Vagina (tissue), 2 donors: ENCODE measurements at places on chromosomes 6 and 20. TPM values are rescaled to one million over a fixed set of nuclear protein-coding genes. Genes with fewer than 3 reads are reported as not detected.

SAMD10 gene
- total RNA-seq = 11.8 TPM

DNA sequence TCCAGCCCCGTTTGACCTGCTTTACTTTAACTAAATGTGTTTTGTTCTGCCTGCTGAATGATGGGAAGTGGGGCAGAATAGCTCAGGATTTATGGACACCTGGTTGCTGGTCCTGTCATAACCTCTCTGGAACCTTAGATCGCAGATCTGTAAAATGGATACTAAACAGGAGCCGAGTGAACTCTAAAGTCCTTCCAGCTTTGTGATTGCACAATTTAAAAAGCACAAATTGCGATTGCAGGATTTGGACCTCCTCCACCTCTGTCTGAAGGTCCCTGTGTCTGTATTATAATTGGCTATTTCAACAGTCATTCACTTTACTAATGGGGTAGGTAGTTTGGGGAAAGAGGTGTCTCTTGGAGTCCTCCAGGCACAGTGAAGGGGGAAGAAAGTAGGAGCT lies 220.4 kb downstream of the LY86 start:
- H3K4me3 ChIP-seq = no peak overlapping the region
- H3K27me3 ChIP-seq = no peaks in the 10 kb centered on the region
- H3K36me3 ChIP-seq = no peaks in the 10 kb centered on the region
- H3K27ac ChIP-seq = no peak overlapping the region
- H3K4me1 ChIP-seq = peaks cover 7% of the 10 kb centered on the region

DNA sequence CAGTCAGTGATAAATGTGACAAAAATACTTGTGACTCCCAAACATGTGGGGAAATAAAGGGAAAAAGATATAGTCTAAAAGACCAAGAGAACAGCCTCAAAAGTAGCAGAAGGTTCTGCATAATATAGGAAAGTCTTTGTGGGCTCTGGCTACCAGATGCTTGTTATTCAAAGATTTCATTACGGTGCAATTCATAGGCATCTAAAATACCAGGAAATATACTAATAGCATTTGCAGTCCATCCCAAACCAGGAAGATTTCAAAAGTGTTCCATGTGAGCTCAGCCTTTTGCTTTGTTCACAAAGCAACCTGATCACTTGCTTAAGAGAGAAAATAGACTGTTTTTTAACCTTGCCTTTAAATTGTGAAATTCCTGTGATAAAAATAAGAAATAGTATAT lies 506.7 kb upstream of the MARCKS start:
- H3K4me1 ChIP-seq = peaks cover 21% of the 10 kb centered on the region
- no peak overlapping the region for H3K4me3 ChIP-seq
- no peaks in the 10 kb centered on the region for H3K27me3 ChIP-seq
- H3K27ac ChIP-seq = no peak overlapping the region
- no peak for DNase-seq
- no peaks in the 10 kb centered on the region for H3K36me3 ChIP-seq

DNA sequence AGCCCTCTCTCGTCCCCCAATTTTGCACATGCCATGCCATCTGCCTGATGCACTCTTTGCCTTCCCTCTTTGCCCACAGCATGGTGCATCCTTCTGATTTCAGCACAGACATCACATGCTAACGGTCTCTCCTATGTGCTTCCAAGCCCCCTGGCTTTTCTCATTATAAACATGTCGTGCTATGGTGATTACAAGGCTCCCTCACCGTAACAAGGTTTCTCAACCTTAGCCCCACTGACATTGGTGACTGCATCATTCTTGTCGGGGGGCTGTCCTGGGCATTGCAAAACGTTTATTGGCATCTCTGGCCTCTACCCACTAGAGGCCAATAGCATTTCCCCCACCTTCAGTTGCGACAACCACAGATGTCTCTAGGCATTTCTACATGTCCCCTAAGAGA lies 187.2 kb downstream of the TFAP2C start:
- no peaks in the 10 kb centered on the region for H3K27me3 ChIP-seq
- DNase-seq = no peak
- no peak overlapping the region for H3K4me3 ChIP-seq
- H3K4me1 ChIP-seq = no peaks in the 10 kb centered on the region

DNA sequence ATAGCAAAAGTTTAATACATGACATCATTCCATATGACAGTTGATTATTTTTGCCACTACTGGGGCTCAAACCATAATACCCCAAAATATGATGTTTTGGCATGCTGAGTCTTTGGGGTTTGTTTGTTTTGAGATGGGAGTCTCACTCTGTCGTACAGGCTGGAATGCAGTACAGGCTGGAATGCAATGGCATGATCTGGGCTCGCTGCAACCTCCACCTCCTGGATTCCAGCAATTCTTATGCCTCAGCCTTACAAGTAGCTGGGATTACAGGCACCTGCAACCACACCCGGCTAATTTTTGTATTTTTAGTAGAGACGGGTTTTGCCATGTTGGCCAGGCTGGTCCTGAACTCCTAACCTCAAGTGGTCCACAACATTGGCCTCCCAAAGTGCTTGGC lies 1.3 kb upstream of the MRS2 start:
- no peaks in the 10 kb centered on the region for H3K36me3 ChIP-seq
- DNase-seq = no peak
- H3K4me1 ChIP-seq = peaks cover 14% of the 10 kb centered on the region
- no peak overlapping the region for H3K4me3 ChIP-seq
- H3K27ac ChIP-seq = no peak overlapping the region

DNA sequence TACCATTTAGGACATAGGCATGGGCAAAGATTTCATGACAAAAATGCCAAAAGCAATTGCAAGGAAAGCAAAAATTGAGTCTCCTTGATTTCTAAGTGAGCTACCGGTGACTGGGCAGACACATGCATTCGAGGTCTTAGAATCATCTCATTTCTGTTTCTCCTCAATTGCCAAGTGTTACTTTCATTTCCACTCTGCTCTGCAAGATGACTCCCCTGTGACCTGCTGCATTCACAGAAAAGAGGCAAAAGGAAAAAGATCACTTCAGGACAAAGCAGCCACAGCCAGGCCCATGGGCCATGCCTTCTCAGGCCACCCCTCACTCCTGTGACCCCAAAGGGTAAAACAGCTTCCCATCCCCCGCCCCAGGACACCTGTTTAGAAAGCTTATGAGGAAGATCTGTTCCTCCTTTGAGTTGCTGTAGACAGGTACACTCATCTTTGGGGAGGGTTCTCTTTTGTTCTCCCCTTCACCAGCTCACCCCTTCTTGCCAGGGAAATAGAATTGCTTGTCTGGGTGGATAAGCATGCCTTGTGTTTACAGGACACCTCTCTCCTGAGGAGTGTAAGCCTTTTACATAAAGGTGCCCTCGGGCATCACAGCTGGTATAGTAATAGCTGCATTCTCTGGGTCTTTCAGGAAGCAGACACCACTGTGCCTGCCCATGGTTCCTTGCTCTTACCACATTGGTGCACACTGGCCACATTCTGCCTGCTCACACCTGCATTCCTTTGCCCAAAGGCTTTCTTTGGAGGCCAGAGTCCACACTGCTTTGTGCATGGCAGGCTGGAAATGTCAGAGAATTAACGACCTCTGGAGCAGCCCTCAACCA lies 105.0 kb downstream of the SLC24A3 start:
- no peaks in the 10 kb centered on the region for H3K27me3 ChIP-seq
- H3K4me3 ChIP-seq = no peak overlapping the region
- no peaks in the 10 kb centered on the region for H3K4me1 ChIP-seq
- no peaks in the 10 kb centered on the region for H3K36me3 ChIP-seq
- no peak overlapping the region for H3K27ac ChIP-seq
- DNase-seq = no peak

DNA sequence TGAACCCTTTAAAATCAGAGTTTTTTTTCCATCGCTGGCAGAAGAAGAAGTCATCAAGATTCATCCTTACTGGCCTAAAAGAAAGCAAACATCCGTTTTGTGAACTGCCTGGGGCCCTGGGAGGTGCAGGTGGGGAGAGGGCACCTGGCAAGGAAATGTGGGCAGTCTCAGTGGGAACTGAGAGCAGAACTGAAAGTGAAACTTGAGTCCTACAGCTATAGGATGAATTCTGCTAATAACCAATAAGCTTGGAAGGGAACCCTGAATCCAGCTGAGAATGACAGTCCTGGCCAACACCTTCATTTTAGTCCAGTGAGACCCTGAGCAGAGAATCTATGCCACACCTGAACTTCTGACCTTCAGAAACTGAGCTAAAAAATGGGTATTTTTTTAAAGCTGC lies 130.1 kb upstream of the ASCC3 start:
- no peak for DNase-seq
- H3K27me3 ChIP-seq = no peaks in the 10 kb centered on the region
- no peaks in the 10 kb centered on the region for H3K4me1 ChIP-seq

DNA sequence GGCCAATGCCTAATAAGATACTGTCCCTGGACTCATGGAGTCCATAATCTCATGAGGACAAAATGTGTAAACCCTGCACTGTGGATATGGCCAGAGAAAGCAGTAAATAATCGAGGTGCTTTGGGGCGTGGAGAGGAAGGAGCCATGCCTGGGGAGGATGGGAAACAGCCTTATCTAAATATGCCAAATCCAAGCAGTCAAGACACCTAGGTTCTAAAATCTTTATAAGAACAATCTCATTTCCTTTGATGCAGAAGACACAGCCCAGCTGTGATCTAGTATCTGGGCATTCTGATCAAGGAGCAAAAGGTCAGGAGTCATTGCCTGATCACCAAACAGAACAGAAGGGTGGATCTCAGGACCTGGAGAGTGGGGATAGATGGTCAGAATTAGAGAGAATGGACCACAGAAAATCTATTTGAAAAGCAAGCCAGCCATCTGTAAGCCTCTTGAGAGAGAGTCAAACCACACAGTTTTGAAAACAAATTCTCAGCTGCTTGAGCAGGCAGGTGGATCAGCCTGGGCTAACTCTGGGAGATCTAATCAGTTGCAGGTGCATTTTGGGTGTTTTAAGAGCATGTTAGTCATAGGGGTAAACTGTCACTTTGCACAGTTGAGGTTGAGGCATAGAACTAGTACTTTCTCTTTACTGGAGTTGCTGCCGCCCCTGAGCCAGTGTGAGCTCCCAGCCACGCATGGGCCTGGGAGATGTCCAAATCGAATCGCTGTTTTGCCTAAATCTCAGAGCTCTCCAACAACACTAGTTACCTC lies 130.8 kb upstream of the TNFAIP3 start:
- peaks cover 16% of the 10 kb centered on the region for H3K4me1 ChIP-seq
- no peak overlapping the region for H3K4me3 ChIP-seq
- no peak overlapping the region for H3K27ac ChIP-seq
- no peak for DNase-seq

DNA sequence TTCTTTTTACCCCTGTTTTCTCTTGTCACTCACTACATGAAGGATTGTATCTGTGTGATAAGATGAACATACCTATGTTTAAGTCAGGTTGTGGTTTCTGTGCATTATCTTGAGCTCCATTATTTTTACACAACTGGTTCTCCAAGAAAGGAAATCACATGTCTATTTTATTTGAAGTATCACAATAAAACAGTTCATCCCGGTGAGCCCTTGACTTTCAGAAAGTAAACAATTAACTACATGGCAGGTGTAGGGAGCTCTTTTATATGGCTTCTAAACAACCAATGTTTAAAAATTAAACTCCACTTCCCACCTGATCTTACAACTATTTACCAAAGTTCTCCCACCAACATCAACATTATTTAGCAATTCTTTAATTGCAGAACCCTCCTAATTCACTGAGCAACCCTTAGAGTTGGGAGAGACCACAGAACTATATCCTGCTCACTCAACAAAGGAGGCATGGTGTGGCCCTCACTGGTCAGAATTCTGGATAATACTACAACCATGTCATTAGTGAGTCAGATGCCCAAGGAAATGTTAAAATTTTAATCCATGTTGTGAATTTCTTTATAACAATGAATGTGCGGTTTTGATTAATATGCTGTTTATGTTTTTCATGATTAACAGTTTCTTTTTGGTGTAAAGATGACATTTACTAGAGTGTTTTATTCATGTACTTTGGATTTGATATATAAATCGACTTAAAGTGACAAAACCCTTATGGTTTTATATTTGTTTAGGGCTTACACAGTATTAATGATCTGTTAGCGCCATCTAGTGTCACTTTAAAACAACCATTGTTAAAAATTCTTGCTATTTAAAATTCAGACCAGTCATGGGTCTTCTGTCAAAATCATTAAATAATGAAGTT lies 50.0 kb upstream of the SCGN start:
- H3K4me1 ChIP-seq = no peaks in the 10 kb centered on the region
- no peak overlapping the region for H3K4me3 ChIP-seq
- no peak overlapping the region for H3K27ac ChIP-seq
- no peaks in the 10 kb centered on the region for H3K36me3 ChIP-seq
- DNase-seq = no peak

GRCh38 chr20:31707994-31708735 lies 14.5 kb downstream of the BCL2L1 start:
- H3K36me3 ChIP-seq = peaks cover 20% of the 10 kb centered on the region
- peak overlapping the region; percentile 99 for H3K27ac ChIP-seq
- H3K4me1 ChIP-seq = peaks cover 84% of the 10 kb centered on the region
- H3K27me3 ChIP-seq = no peaks in the 10 kb centered on the region

DNA sequence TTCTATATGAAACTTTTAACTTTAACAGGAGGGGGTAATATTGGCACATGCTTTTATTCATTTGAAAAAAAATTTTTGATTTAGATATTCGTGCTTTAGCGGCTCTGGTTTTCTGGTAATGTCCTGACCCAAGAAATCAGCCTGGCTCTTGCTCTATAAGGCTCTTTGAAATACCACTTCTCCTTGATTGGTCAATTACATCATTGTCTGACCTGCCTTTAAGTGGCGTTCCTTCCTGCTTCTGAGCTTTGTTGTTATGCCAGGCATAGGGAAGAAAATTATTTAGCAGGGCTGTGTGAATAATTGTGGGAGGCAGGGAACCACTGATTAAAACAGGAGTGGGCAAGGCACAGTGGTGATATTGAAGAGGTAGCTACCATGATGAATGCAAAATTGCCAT lies 3.9 kb downstream of the RNF144B start:
- H3K36me3 ChIP-seq = no peaks in the 10 kb centered on the region
- peaks cover 8% of the 10 kb centered on the region for H3K4me1 ChIP-seq
- H3K27me3 ChIP-seq = no peaks in the 10 kb centered on the region

- no peak overlapping the region for H3K4me3 ChIP-seq
- no peak overlapping the region for H3K27ac ChIP-seq
- H3K4me1 ChIP-seq = no peaks in the 10 kb centered on the region
- H3K27me3 ChIP-seq = no peaks in the 10 kb centered on the region
- no peak for DNase-seq
Observed at GRCh38 chr20:11178946-11179654, 505.3 kb upstream of the JAG1 start.

DNA sequence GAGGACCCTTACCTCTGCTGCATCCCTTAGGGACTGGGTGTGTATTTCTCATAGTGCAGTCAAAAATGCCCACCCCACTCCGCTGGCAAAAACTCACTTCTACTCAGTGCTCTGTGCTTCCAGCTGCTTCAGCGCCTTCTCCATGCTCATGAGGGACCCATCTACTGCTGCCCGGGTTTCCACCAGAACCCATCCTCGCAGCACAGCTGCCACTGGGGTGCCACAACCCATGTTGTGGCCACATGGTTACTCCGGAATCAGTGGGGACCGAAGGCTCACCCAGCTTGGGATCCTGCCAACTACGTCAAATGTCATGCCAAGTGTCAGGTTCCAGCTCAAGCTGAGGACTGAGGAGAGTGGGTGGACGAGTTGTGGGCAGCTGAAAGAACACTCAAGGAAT lies 774.2 kb upstream of the EYS start:
- H3K4me3 ChIP-seq = no peak overlapping the region
- no peaks in the 10 kb centered on the region for H3K4me1 ChIP-seq
- H3K27me3 ChIP-seq = no peaks in the 10 kb centered on the region
- H3K27ac ChIP-seq = no peak overlapping the region
- no peak for DNase-seq
- no peaks in the 10 kb centered on the region for H3K36me3 ChIP-seq

- no peaks in the 10 kb centered on the region for H3K27me3 ChIP-seq
- no peaks in the 10 kb centered on the region for H3K4me1 ChIP-seq
- no peak overlapping the region for H3K4me3 ChIP-seq
- no peak for DNase-seq
- no peaks in the 10 kb centered on the region for H3K36me3 ChIP-seq
Observed at GRCh38 chr6:32218167-32218566, 5.7 kb downstream of the NOTCH4 start.

CAGE1 gene
- total RNA-seq = not detected
